ENCODE measurements at places on chromosomes 11 and 22. TPM values are rescaled to one million over a fixed set of nuclear protein-coding genes. Genes with fewer than 3 reads are reported as not detected.

- DNase-seq = no peak
These were observed 192.7 kb downstream of the NAV2 start for GRCh38 chr11:19905280-19905853.

DNA sequence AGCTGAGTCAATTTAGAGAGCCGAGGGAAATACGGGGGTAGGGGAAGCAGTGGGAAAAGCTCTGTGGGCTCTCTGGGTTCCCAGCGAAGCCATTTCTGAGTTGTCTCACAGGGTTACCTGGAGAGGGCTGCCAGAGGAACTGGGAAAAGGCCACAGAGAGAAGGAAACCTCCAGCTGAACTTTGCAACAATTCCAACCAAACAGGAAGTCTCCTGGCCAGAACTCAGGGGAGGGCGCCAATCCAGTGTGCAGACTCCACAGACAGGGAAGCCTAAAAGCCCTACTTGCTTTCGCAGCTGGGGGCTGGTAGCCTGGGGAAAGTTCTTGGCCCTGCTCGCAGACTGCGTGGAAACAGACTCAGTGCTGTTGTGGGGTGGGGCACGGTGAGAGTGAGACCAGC, 23.1 kb upstream of the GNAZ start:
- no peak for DNase-seq

DNA sequence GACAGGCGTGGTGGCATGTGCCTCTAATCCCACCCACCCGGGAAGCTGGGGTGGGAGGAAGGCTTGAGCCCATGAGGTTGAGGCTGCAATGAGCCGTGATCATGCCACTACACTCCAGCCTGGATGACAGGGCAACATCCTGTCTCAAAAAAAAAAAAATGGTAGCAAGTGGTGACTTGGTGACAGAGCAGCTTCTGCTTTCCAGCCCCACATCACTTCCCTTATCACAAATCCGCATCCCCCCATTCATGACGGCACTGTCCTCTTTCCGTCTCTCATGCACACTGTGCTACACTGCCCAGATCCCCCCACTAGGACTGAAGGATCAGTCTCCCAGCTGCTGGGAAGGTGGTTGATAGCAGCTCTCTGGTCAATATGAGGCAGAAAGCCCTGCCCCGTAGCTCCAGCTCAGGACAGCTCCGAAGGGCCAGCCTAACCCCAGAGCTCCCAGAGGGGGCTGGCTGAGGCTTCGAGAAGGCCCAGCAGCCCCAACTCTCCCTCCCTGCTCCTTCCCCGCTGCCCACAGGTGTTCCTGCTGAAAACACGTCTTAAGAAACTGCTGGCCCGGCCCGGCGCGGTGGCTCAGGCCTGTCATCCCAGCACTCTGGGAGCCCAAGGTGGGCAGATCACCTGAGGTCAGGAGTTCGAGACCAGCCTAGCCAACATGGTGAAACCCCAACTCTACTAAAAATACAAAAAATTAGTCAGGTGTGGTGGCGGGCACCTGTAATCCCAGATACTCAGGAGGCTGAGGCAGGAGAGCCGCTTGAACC, 15.9 kb downstream of the PGA5 start:
- no peak for DNase-seq

DNA sequence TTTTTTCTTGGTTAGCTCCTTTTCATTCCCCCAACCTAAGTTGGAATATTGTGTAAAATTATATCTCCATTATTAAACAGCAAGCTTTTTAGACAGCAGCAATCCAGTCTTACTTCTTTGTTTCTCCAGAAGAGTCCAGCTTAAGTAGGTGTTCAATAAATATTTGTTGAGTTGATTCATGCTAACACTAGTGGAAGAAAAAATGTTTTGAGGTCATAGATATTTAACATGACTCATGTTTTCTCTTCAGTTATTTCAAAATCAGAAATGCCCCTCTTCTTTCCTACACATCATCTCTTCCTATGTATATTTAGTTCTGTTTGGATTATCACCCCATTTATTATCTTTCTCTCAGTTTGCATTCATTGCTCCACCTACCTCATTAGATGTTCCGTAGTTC, 20.3 kb downstream of the CCDC83 start:
- DNase-seq = no peak

DNA sequence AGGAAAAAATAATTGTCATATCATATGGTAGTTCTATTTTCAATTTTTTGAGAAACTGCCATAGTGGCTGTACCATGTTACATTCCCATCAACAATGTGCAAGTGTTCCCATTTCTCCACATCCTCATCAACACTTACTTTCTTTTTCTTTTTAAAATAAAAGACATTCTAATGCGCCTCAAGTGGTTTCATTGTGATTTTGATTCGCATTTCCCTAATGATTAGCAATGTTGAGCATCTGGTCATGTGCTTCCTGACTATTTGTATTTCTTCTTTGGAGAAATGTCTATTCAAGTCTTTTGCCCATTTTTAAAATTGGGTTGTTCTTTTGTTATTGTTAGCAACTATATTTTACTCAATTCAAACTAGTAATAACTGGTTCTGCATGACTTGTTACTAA, 8.4 kb downstream of the MCHR1 start:
- DNase-seq = no peak

DNA sequence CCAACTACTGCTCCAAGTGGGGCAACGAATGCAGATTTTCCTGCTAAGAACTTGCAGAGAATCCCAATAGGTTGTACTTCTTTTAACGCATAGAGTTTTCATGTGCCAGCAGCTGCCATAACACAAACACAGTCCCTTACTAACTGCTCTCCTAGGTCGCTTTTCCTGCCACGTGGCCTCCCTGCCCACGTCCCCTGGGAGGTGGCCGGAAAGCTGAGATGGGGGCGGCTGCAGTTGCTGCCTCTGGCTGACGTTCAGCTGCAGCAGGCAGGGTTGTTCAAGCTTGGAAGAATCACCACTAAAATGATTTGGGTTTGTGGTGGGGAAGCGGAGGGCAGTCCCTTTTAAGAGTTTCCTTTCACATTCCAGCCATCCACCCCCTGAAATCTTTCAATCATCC, 39.3 kb downstream of the ZNF202 start:
- DNase-seq = no peak

DNA sequence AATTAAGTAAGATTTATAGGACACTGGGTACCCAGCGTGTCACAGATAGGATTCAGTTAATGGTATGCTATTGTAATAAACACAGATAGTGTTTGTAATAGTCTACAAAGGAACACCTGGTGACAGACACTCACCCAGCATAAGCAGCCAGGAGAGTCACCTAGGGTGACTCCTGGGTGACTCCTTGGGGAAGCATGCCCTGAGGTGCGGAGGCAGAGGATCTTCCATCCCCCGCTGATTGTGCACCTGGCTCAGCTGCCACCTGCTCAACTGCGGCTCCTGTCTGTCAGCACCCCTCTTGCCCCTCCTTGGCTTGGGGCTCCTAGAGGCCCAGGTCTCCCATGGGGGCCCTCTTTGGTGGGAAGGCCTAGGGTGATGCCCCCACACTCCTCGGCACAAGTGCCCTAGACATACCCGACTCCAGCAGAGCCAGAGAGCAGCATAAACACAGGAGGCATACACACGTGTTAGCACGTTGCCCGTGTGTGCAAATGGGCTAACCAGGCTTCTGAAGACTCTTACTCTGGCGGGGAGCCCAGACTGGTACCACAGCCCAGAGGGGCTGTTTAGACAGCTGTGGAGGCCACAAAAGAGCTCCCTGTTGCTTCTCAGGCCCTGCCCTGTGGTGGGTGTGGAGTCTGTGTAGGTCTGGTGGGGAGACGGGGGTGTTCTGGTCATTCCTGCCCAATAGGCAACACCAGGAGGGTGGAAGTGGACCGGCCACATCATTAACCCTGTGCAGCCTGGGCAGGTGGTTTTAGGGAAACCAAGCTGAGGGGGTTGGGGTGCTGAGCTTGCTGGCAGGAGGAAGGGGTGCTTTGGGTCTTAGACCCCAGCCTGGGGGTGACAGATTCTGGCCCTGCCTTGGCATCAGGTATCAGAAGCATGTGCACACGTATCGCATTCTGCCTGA, 3.0 kb downstream of the INPPL1 start:
- no peak for DNase-seq

DNA sequence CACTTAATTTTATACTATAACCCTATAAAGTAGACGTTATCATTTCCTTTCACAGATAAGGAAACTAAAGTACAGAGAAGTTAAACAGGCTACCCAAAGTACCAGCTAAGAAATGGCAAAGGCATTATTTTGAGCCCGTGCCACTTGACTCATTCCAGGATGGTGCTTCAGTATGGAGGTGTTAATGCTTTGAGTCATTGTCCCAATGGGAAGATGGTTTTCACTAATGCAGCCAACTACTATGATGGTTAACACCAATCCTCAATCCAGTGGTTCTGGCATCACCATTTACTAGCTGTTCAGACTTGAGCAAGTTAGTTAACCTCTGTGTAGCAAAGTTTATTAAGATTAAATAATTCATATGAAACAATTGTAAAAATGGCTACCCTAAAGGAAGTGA, 123.1 kb upstream of the SLC5A12 start:
- DNase-seq = no peak

DNA sequence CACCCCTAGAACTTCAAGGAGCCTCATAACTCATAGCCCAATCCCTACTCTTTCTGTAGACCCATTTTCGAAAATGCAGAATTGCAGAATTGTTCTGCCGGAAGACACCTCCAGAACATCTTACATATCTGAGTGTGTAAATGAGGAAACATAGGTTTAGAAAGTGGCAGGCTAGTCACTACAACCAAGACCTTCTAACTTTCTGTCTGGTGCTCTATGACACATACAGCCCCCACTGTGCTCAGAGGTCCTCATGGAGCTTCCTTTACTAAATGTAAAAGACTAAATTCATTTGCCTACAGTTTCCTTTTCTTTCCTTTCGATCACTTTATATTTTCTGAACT, 132.1 kb upstream of the DDI1 start:
- no peak for DNase-seq

DNA sequence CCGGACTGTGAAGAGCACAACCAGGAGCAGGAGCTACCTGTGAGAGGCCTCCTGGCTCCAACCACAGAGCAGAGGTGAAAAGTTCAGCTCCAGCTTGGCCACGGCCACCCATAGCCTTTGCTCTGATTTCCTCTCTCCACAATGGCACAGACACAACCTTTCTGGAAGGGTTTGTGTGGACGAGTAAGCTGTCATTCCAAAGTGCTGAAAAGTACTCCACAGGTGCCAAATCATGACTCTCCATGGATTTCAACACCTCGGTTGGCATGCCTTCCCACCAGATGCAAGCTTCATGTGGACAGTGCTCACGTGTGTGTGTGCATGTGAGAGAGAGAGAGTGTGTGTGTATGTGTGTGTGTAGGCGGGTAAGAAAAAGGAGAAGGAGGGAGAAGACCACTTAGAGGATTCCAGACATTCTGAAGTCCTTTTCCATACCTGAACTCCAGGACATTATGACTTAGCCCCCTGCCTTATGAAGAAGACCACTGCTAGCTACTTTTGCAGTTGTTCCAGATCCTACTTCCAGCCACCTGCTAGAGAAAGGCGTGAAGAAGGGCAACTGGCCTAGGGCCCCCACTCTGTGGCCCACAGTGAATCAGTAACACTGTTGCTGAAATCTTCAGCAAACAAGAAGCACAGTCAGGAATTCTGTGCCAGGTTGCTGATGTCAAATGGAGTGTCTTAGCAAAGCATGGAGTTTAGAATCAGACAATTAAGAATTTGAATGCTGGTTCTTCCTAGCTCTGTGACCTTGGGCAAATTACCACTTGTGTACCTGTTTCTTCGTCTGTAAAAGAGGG, 13.9 kb upstream of the NAV2 start:
- DNase-seq = no peak

The C11orf87 gene
- not detected for total RNA-seq

The FGF19 gene
- not detected for total RNA-seq

The SAMM50 gene
- total RNA-seq = 25.9 TPM

The SCGB1D2 gene
- not detected for total RNA-seq

Data from natural killer cell (primary cell).